Globus pallidus (tissue), 1 donor: ENCODE measurements at places on chromosomes 7 and 10.

GRCh38 chr10:96695366-96695765 is 24.9 kb downstream of the PIK3AP1 start:
- DNase-seq, result no peak

DNA sequence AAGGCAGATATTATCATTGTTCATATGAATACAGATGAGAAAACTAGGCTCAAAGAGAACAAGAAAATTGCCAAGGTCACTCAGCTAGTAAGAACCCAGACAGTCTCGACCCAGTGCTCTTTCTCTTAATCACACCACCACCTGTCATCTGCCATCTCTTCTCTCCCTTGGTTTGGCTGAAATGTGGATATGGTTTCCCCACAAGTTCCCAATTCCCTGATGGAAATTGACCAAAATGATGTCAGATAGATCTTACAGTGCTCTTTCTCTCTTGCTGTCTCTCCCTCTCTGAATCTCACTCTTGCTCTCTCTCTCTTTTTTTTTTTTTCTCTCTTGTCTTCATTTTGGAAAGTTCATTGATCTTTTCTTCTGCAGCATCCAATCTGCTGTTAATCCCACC is 9.1 kb downstream of the C10orf90 start:
- DNase-seq, result no peak

- DNase-seq, result peak; percentile 80
These were observed 139.3 kb downstream of the PPP1R9A start for GRCh38 chr7:95046494-95047240.

DNA sequence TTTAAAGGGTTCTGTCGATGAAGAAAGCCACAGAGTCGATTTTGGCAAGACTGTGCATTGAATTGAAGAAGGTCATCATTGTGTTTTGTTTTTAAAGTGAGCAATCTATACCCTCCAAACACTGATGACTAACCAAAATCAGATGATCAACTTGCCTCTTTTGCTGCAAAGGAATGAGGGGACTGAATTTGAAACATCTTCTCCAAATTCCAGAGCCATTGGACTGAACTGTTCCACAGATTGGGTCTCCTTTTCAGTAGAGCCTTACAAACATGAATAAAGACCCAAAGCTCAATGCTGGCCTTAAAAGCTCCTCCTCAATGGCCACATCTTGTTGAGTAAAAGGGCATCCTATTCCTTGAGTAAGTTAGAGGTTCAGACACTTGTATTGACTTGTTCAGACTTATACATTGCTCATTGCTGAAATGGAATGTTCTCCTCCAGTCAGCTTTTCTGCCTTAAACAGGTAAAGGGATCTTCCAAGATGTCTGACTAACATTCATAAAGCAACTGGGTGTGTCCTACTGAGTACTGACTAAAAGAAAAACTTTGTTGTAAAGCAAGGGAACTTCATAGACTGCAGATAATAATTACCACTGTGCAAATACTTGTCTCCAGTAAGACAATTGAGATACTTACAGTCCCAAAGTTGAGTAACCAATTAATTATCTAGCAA is 630.6 kb downstream of the KCNMA1 start:
- no peak for DNase-seq

DNA sequence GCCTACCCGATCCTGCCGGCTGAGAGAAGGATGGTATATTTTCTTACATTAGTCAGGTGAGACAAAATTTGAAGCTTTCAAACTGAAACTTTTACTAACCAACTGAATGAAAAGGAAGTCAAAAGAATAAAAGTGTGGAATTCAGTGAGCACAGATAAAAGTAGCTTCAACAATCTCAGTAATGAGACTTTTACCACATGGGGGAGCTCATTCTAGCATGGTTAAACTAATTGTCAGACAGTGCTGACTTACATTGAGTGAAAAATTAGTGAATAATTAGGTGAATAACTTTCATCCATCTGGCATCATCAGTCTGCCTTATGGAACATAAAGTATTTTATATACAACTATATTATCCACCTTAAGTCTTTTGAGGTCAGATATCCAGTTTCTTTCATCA is 8.4 kb downstream of the FAM237B start:
- DNase-seq, result peak; percentile 3

DNA sequence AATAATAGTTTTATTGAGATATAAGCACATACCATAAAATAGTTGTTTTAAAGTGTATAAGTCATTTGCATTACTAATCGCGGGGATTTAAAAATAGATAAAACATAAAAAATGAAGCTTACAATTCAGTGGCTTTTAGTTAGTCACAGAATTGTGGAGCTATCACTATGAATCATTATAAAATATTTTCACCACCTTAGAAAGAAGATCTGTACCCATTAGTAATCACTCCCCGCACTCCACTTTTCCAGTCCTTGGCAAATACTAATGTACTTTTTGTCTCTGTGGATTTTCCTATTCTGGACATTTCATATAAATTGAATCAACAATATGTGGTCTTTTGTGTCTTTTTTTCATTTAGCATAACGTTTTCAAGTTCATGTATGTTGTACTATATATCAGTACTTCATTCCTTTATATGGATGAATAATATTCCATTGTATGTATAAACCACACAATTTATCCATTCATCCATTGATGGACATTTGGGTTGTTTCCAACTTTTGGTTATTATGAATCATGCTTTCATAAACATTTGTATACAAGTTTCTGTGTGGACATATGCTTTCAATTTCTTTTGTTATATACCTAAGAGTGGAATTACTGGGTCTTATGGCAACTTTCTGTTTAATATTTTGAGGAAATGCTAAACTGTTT is 162.5 kb downstream of the MAGI2 start:
- DNase-seq, result no peak

DNA sequence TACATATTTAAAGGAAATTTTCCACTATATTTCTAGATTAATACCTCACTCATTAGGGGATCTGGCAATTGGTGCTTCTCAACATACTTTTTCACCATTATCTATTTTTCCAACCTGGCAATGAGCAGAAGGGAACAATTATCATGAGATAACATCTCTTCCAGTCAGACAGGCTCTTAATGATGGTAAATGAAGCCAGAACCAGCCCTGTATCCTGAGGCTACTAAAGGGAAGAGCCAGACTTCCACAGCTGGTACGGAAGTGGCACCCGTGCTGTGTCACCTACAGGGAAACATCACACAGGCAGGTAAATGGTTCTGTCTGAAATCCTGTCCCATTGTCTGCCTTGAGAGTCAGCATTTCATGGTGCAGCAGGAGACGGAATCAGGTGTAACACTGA is 75.9 kb downstream of the ELMO1 start:
- no peak for DNase-seq

- no peak for DNase-seq
These were observed 35.9 kb downstream of the PHYHIPL start for GRCh38 chr10:59212301-59212798.

DNA sequence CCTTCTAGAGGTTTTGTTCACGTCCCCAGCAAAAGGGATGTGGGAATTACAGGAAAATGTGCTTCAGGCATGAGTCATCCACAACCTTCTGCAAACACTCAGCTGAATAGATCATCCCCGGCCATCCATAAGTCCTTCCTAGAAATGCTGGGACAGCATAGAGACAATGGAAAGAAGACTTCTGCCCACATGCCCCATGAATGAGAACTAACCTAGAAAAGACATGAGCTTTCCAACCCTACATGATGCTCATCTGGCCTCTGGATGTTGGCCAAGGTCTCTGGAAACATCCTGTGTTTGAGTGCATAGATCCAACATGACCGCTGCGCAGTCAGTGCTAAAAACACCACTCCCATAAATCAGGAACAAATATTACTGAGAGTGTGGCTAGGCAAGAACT is 277.5 kb downstream of the PLXNA4 start:
- DNase-seq, result no peak

DNA sequence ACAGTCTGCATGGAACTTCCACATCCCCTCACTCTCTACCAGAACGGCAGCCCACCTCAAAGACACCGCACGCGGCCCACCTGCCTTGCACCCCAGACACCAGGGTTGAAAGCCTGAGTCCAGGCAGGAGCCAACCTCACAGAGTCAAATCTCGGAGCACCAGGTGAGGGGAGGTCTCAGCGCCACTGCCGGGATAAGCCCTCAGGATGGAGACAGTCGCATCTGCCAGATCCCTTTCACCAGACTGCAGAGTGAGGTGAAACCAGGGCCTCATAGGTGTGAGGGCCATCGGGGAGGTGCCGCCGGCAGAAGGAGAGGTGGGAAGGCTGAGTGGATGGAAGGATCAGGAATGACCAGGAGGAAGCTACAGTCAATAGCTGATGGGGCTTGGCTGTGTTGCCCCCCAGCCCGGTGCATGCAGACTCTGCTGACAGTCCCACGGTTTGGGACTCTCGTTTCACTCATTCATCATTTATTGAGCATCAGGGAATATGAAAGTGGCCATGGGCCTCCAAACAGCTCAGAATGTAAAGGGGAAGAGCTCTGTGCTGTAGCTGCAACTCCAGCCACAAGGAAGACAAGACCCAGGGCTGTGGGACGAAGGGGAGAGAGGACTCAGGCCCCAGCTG is 315.0 kb downstream of the PTPRN2 start:
- no peak for DNase-seq
